ENCODE measurements at places on chromosomes 12 and 14.
A peak's percentile ranks its signal among the peaks of the same experiment; 100 is the strongest.

GRCh38 chr14:21308479-21309237 lies 28.8 kb downstream of the RPGRIP1 start:
- peak; percentile 70 for DNase-seq

GRCh38 chr14:72264716-72265115 lies 332.5 kb downstream of the RGS6 start:
- no peak for DNase-seq

GRCh38 chr12:49345051-49345824 lies 1.4 kb upstream of the DNAJC22 start:
- peak; percentile 81 for DNase-seq

DNA sequence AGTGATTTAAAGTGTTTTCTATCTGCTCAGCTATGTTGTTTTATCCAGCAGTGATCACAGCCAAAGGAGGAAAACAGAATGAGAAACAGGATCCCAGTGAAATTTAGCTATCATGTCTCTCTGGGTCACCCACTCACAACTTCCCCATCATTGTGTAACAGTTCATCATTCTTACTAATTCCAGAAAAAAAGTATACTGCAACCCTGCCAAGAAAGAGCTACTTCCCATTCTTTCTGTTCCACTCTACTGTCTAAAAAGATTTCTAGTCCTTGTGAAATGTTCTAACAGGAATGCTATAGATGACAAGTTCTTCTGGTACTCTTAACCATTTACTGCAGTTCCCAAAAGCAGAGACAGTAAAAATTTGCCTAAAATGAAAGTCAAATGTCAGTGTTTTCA lies 39.2 kb upstream of the CD163 start:
- no peak for DNase-seq

- DNase-seq: no peak
Observed at GRCh38 chr12:23093488-23093887, 468.5 kb downstream of the ETNK1 start.

GRCh38 chr12:132754160-132754932 lies 7.3 kb downstream of the ANKLE2 start:
- no peak for DNase-seq

- DNase-seq: no peak
Observed at GRCh38 chr14:25501749-25502148, 451.8 kb upstream of the STXBP6 start.

DNA sequence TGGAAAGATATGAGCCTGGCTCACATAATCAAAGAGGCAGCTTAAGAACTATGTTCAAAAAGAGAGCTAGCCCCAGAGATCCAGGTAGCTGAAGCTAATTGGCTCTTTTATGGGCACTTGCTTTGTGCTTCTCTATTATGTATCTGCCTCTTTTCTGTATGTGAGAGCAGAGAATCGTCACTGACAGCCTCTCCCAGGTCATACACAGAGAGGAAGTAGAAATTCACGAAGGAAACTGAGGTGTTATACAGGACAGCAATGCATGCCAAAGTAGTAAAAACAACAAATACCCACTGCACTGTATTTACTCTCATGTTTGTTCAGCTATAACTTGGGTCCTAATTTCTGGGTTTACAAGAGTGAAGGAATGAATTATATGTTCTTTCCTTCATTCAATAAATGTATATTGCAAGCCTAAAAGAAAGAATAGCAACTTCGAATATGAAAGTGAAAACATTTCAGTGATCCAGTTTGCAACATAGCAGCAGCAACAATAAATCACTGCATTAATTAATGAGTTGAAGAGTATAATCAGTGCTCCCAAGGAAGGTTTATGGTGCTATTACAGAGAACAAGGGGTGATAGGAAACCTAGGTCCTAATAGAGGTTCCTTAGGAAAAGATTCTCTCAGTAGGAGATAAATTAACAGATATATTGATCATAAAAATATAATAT lies 47.1 kb upstream of the ATXN7L3B start:
- peak; percentile 3 for DNase-seq

- peak; percentile 20 for DNase-seq
Observed at GRCh38 chr12:100058482-100059029, 73.8 kb upstream of the ANKS1B start.

GRCh38 chr12:113939867-113940266 lies 26.3 kb downstream of the RBM19 start:
- no peak for DNase-seq

DNA sequence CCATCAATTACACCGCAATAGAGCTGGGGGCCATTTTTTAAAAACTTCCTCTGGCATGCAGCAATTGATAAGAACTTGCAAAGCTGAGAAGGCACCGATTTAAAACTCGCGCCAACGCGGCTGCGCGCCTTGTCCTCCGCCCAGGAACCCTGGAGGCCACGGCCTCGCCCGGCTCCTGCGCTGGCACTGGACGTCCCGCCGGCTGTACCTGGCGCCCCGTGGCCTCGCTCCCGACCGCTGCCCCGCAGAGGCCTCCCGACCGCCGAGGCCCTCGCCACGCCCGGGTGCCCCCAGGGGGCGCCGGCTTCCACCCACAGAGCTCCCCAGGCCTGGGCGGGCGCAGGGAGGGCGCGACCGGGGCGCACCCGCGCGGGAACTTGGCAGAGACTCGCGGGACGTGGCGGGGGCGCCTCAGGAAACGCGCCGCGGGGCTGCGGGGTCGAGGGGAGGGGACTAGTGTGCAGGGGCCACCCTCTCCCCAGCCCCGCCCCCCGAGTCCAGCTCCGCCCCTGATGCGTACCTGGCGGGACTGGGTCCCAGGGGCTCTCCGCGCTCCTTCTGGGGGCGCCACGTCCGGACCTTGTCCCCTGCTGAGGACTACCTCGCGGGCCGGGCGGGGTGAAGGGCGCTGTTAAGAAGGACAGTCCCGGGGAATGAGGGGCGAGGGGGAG lies 65.7 kb downstream of the TNFAIP2 start:
- peak; percentile 63 for DNase-seq

DNA sequence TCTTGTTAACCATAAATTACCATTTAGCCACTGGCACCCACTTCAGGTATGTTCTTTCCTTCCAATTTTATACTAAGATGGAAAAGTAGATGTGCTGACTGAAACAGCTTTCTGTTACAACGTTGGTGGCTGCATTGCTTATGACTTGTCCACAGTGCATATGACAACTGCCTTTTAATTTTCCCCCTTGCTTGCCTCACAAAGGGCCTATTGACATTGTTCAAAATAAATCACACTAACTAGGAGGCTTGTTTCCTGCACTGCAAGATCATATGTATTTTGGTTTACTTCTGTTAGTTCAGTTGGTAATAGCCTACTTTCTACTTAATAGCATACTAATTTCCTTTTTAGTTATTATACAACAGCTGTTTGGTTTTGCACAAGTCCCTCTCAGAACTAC lies 55.4 kb downstream of the SCAF11 start:
- no peak for DNase-seq

GRCh38 chr12:54624315-54625279 lies 10.1 kb downstream of the LACRT start:
- DNase-seq: no peak

GRCh38 chr14:39807271-39807670 lies 375.0 kb upstream of the FBXO33 start:
- DNase-seq: no peak

DNA sequence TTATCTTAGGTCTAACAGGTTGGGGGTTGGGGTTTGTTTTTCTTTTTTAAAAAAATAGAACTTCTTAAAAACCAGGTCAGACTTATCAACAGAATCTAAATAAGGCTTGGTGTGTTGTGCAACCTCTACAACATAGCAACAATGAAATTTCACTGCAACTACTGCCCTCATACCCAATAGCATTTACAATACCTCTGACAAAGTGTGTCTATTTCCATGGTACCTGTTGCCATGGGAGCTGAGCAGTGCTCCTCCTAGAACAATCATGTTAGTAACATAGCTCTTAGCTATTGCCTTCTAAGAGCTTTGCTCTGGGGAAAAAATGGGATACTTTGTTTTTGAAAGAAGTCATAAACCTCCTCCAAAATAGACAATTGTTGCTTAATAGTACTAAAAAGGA lies 103.3 kb upstream of the CCDC175 start:
- DNase-seq: no peak

DNA sequence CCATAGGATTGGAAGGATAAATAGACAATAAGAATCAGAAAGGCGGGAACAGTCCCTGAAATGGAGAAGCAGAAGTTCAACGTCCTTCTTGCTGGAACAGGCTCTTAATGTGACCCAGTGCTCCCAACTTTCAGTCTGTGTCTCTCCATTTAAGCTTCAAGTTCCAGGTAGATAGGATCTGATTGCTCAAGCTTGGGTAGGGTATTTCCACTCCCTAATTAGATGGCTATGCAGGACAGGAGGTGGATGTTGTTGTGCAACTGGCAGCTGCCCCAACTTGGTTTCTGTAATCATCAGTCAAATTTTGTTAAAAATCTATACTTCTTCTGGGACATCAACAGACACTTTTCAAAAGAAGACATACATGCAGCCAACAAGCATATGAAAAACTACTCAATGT lies 266.2 kb downstream of the C12orf75 start:
- no peak for DNase-seq

- no peak for DNase-seq
Observed at GRCh38 chr12:1346126-1346525, 248.3 kb downstream of the FBXL14 start.

DNA sequence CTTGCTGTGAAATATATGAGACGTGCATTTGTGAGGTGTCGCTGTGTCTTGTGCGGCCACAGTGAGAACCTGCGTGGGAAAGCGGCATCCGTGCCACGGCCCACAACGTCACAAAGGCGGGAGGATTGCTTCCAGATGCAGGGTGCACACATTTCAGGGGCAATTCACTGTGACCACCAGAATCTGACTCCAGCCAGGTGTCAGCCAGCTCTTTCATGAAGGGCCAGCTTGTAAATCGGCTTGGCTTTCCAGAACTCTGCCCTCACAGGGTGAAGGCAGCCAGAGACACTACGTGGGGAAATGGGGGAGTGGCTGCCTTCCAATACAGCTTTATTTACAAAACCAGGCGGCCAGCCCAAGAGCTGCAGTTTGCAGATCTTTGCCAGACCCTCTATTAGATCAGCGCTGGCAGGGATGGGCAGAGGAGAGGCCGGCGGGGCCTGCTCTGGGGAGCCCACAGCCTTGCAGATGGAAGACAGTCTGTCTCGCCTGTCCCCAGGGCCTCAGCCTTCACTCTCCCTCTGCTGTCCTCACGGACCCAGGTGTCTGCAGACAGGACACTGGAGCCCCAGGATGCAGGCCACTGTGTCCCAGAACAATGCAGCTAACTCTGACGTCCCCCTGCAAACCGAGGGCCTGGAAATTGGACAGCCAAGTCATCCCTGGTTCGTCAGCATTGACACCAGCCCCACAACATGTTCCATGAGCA lies 53.5 kb downstream of the ADGRD1 start:
- no peak for DNase-seq

DNA sequence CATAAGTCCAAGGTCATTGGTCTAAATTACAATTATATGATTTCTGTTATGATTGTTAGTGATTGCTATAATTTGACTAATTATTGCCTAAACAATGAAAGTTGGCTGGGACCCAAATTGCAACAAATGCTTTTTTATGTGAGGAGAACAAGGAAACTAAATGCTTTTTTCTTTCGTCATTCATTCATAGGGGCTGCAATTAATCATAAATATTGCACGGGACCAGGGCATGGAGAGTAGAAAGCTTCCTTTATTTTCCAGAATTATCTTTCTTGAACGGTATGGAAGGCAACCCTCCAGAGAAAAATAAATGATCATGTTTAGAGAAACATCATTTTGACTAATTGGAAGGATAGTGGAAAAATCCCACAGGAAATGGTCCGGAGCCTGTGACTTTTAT lies 32.6 kb upstream of the ARHGAP5 start:
- no peak for DNase-seq

- peak; percentile 41 for DNase-seq
Observed at GRCh38 chr12:108119126-108119973, 9.7 kb upstream of the WSCD2 start.

GRCh38 chr12:116959845-116960514 lies 49.2 kb downstream of the FBXW8 start:
- peak; percentile 66 for DNase-seq

DNA sequence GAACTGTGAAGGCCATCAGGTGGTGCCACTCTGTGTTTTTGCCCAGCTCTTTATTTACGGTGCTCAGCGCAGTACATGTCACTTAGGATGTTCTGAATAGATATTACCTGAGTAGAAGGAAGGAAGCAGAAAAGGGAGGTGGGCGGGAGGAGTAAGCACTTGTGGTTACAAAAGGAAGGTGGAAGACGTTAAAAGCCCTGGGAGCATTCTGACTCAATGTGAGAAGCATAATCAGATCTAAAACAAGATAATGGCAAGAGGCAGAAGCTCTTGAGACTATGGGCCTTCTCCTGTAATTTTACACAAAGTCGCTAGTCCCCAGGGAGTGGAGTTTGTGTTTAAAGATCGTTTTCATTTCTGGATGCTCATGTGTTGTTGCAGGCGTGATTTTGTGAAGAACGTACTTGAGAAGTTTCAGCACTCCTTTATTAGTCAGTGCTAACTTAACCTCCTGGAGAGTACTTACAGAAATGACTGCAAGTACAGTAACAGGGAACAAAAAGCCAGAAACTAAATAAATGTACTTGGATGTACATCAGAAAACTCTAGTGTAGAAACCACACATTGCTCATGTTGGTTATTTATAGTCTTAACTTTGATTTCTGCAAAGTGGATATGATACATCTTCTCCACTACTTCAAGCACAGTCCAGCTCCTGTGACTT lies 1523.5 kb downstream of the AACS start:
- DNase-seq: no peak

- no peak for DNase-seq
Observed at GRCh38 chr14:99179506-99179905, 92.5 kb downstream of the BCL11B start.

DNA sequence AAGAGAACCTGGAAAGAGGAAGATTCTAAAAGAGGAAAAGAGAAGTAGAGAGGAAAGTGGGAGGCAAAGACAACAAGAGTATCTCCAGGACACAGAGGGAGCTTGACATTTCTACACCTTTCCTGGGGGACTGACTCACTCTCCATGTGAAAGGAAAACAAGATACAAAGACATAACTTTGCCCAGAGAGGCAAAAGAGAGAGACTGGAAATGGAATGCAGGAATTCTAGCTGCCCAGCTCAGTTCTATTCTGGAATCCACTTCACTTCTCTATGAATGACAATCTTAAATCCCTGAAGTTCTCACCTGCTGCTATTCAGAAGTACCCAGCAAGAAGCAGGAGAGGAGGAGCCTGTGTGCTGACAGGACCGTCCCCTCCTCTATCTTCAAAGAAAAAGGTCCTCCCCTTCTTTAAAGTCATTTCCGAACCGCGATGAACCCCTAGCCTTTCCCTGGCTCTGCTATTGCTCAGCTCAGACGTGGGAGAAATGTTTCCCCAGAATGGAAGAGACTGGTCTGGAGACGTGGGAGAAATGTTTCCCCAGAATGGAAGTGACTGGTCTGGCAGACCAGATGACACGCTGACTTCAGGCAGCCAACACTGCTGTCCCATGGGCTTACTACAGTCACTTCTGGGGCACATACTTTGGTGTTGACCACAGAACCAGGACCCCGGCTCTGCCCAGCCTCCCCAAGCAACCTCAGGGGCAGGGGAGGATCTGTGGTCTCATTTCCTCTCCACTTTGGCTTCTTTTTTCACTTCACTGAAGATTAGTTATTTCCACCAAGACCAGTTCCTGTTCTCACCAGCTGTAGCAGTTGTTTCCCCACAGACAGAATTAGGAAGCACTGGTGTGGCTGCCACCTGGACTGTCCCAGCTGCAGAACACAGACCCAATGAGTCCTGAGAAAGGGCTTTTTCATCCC lies 8.3 kb downstream of the FMNL3 start:
- peak; percentile 72 for DNase-seq

All from GM20000 (cell line).